Stimulated activated CD8-positive, alpha-beta memory T cell treated with anti-CD3 and anti-CD28 coated beads, Interleukin-15, amount 100 ng/mL, for 24 hours (primary cell): ENCODE measurements at places on chromosomes 12 and 14.

GRCh38 chr12:53313996-53314395 lies 7.4 kb downstream of the AAAS start:
- DNase-seq: no peak

DNA sequence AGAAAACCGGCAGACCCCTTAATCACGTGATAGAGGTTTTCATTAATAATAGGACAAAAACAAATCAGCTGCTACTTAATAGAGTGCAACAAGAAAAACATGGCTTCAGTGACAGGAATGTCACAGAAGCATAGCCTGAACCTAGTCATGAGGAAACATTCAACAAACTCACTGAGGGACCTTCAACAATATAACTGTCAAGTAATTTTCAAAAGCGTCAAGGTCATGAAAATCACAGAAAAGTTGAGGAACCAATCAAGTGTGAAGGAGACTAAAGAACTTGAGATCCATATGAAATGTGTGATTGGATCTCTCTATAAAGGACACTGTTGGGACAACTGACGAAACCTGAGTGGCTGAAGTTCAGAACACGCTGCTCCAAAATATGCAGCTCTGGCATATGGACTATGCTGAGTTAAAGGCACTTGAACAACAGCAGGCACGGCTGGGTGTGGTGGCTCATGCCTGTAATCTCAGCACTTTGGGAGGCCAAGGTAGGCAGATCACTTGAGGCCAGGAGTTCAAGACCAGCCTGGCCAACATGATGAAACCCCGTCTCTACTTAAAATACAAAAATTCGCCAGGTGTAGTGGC lies 16.3 kb downstream of the NDUFA12 start:
- DNase-seq: no peak

- no peak for DNase-seq
These were observed 158.9 kb downstream of the KIF26A start for GRCh38 chr14:104297313-104297704.

GRCh38 chr12:107513636-107514400 lies 171.8 kb upstream of the PWP1 start:
- no peak for DNase-seq
